ENCODE measurements at places on chromosomes 4 and X.

DNA sequence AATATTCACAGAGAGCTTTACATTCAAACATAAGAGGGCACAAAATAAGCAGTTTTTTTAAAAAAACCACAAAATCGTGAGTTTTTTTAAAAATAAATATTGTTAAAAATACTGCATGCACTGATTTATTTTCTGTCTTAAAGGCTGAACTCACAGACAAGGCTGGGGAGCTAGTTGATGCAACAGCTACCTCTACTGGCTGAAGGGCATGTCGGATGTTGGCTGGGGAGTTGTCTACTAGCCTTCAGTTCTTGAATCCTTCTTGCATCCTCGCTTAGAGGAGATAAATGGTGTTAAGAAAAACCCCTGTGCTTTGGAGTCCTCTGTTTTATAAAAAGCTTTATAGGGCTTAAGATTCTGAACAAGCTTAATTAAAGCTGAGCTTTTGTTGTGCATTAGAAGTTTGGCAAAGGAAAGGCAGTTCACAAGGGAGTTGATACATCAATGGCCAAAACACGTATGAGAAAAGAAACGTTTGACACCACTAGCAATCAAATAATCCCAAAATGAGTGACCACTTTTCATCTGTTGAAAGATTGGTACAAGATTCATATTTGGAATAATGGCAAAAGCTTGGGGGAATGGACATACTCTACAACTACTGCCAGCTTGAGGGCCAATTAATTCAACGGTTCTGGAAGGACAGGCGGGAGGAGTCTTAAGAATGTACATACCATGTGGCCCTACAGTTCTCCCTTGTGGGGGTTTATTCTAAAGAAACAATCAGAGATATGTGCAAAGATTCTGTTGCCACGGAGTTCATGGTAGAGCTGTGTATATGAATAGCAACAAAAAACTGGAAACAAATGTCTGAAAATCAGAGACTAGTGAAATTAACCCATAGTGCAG is 94.7 kb downstream of the SEL1L3 start:
- DNase-seq = peak; percentile 68

GRCh38 chrX:143581240-143581639 is 54.7 kb downstream of the SLITRK4 start:
- no peak for DNase-seq

DNA sequence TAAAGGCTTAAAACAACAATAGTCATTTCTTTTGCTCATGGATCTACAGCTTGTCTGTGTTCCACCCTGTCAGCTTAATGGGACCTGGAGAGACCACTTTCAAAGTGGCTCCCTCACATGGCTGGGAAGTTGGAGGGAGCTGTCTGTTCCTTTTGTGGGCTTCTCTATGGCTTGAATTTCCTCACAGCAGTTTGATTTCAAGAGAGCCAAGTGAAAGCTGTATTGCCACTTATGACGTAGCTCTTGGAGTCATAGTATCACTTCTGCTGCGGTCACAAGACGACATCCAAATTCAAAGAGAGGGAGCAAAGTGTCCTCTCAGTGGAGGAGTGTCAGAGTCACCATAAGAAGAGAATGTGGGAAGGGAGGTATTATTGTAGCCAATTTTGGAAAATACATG is 22.7 kb upstream of the ACSL1 start:
- no peak for DNase-seq

DNA sequence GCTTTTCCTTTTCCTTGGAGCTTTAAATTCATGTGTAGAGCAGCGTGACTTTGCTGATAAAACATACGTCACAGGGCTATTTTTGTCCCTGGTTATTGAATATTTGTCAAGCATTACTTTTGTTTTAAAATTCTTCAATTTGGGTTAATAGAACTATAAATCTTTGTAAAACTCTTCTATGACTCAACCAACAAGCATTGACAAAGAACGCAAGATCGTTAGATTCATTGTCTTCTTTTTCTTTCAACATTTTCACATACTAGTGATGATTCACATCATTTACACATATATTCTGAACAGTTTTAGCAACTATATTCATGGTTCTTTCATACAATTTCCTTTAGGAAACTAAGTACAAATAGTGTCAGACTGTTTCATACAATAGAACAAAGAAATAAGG is 72.0 kb upstream of the GPM6A start:
- no peak for DNase-seq

DNA sequence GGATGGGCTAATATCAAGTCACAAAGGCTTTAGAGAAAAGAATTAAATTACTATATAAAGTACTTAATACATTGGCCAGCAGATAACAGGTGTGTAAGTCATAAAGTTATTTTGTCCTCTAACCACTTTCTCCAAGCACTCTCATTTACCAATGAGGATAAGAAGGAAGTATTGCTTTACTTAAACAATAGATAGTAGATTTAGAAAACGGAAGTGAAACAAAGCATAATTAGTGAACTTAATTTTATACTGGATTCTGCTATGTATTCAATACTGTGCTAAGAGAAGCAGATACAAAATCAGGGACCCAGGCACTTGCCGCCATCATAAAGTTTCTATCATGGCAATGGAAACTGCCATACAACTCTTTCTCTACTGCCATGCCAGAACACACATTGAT is 24.0 kb downstream of the AFM start:
- DNase-seq = no peak

GRCh38 chrX:9342561-9343051 is 122.3 kb upstream of the TBL1X start:
- peak; percentile 82 for DNase-seq

DNA sequence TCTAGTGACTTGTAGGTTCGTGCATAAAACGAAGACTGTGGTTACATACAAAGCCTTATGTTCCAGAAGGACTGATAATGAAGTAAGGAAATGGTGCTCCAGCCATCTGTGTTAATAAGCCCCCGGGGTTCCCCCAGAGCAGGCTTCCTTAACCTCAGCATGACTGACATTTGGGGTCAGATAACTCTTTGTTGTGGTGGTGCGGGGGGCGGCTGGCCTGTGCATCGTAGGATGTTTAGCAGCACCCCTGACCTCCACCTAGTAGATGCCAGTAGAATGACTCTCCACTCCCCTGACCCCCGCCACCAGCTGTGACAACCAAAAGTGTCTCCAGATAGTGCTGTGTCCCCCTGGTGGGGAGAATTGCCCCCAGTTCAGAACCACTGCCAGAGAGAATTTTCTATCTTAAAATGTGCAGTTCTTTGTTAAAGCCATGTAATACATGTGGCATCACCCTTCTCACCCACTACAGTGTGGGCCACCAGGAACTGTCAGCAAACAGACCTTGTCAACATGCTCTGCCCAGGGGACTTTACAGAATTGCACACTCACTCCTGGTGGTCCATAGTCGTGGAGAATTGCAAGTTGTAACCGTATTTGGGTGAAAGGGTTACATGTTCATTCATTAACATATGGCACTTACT is 7.5 kb downstream of the SH3KBP1 start:
- DNase-seq = no peak

DNA sequence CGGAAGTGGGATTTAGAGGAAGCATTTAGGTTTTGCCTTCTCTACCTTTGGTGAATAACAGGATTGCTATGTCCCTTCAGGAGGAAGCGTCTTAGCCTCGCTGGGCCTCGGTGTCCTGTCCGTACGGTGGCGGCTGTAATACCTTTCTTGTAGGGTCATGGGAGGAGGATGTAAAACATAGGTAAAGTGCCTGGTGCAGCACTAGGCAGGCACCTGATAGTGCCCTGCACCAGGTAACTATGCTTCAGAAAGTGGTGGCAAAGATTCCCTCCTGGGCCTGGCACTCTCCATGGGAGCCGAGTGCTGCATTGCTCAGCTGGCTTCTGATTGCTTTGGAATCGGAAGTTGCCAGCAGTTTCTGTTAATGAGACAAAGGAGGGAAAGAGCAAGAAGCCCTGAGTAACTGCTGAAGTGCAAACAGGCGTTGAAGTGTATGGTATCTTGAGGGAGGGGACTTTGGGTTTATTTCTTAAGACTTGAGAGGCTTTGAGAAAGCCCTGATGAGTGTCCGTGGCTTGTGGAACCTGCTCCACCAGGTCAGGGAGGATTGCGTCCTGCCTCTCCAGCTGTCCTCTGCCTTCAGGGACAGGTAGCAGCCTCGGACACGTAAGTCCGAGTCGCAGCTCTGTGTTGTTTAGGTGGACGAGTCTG is 45.8 kb downstream of the TBC1D14 start:
- DNase-seq = no peak

GRCh38 chrX:119756926-119757635 is 1.3 kb upstream of the SOWAHD start:
- no peak for DNase-seq

DNA sequence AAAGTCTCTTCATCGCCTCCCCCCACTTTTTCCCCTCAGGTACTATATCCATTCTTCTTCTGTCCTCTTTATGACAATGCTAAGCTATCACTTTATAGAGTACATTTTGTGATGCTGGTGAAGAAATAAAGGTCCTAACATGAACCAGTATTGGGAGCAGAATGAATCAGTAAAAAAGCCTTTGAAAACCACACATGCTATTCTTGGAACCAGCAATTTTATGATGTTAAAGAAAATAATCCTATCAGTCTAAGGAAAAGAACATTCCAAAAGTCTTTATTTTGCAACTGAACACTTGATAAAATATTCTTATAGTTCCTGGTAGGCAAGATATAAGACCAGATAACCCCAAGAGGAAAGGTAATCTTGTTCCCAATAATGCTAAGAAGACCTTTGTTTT is 107.8 kb upstream of the MCF2 start:
- no peak for DNase-seq
